ENCODE measurements at places on chromosomes 6 and 20.
A peak's percentile ranks its signal among the peaks of the same experiment; 100 is the strongest.

DNA sequence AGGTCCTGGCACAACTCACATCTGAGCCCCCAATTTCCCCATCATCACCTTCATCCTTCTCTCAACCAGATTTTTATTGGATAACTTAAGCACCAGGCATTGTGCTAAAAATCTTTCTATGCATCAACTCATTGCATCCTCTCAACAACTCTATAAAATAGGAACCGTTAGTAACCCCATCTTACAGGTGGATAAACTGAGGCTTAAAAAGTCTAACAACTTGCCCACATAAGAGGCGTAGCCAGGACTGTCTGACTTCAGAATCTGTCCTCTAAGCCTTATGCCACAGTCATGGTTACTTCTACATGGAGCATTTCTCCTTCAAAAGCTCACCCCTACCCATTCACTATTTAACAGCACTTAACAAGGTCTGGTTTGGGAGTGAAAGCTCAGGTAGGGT is 51.1 kb downstream of the PPP1R16B start:
- no peak for DNase-seq

DNA sequence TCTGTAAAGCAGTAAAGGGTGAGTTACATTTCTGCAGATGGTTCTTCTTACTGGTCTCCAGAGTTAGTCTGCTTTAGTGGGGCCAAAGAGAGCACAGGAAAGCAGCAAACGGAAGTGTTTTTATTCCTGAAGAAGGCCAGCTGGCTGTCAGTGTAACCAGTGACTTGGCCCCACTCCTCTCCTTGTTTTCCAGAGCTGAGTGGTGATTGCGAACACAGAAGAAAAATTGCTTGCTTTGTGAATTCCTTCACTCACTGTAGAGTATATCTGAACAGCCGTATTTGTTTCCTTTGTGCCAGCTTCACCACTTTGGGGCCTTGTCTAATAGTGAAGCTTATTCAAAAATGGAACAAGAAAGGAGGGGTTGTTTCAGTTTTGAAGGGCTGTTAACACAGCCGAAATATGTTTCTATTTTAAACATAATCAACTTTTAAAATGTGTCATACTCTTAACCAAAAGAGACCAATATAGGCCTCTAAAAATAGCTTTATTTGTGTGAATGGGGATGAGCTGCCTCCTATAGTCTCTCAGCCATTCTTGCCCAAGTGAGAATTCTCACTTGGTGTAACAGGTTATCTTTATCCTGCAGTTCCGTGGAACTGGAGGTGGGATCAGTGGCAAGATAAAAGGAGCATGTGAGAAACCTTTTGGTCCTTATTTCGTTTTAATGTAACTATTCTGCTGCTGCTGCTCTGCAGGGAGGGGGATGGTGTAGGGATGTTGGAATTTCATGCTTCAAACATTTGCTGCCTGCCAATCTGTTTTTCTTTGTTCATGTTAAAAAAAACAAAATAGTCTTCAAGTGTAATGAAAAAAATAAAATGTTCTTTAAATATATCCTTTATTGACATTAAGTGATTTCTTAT is 37.8 kb downstream of the ZC2HC1B start:
- DNase-seq = no peak

- DNase-seq = no peak
Measured at GRCh38 chr20:61169874-61170273, 82.2 kb upstream of the CDH4 start.

DNA sequence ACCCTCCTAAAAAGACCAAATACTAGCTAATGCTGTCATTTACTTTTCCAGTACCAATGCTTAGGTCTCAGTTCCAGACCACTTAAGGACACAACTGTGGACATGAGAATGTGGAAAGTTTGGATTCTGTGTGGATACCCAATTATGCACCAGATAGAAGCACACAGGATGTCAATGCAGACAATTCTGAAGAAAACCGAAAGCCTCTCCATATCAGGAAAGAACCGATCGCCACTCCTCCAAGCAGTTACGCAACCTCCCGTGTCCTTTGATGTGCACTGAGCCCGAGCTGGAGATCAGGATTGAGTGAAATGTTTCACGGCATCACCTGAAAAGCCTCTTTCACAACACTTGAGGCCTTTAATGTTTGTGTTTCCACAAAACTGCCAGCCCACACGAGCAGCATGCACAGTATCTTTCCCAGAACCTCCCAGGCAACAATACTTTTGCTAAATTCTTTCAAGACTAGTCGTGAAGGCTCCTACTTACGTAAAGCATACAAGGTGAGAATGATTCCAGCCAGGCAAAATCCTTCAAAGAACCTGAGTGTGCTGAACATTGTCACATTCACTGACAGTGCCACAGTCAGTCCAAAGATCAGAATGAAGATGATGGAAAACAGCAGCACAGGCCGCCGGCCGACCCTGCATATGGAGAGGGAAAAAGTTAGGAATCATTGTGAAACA is 47.0 kb downstream of the SLC22A23 start:
- DNase-seq = peak; percentile 41

- DNase-seq = no peak
Measured at GRCh38 chr20:20253744-20254330, 114.1 kb upstream of the INSM1 start.

Measured in NB4 (cell line).